ENCODE measurements at places on chromosomes 7 and 10. TPM values are rescaled to one million over a fixed set of nuclear protein-coding genes. Genes with fewer than 3 reads are reported as not detected.

CALML3 gene
- total RNA-seq = not detected

GRCh38 chr10:74875966-74876365 is 49.6 kb downstream of the KAT6B start:
- no peak for DNase-seq

- DNase-seq = no peak
Measured at GRCh38 chr10:32538256-32538655, 92.3 kb downstream of the CCDC7 start.

GRCh38 chr7:136167991-136168390 is 190.8 kb upstream of the MTPN start:
- no peak for DNase-seq

DNA sequence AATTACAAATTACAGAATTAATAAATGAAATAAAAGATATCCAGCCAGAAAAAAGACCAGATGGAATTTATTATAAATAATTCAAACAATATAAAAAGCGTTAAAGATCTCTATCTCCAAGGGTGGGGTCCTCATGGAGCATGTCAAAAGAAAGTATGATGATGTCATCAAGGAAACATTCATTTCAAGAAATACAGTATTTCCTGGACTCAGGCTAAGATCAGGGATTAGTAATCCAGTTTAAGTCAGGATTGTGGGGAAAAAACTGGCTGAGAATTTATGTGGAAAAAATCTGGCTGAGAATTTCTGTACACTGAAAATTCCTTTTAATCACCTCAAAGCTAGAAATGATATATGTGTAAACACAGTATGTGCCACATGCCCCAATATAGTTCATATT is 1075.3 kb downstream of the XPNPEP1 start:
- no peak for DNase-seq

DNA sequence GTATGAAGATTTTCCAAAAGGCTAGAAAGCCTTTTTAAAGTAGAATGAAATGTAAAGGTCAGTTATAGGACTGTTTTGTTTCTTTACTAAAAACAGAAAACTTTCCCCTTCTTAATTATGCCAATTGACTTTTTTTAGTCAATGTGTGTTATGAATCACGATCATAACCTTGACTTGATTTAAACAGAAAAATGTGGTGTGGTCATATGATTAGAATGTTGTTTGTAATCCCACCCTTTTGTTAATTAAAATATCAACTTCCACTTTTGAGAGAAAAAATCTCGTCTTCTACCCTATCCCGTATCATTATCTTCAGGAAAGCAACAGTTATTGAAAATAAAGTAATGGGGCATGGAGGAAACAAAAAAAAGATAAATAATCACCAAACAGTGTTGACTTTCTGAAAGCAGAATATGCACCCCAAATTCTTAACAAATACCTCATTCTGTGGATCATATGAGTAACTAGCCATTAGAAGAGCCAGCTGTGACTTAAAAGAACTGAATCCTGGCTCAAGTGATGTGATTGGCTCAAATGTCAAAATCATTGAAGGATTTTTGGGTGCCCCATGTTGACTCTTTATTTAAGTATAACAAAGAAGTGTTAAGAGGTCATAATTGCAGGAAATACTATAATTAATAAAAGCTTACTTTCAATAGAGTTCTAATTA is 32.3 kb upstream of the SLC16A12 start:
- DNase-seq = no peak

GRCh38 chr10:72424561-72424960 is 69.8 kb upstream of the DNAJB12 start:
- no peak for DNase-seq

Data from H7 (cell line).